ENCODE measurements at places on chromosomes 6 and 20. TPM values are rescaled to one million over a fixed set of nuclear protein-coding genes. Genes with fewer than 3 reads are reported as not detected.

DNA sequence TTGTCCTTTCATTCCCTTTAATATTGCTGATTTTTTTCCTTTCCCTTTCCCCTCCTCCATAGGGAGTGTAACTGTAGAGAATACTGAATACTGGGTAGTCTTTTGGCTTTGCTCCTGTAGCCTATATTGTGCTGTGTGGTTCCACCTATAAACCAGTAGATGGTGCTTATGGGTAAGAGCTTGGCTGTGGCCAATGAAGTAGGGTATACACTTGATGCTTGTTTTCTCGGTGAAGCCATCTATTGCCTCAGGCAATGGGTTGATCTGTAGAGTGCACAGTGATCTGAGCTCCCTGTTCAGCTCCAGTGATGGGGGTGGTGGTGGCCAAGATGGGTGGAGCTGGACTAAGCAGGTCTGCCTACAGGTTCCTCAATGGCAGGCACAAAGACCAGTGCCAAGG lies 203.3 kb upstream of the IMPG1 start:
- DNase-seq: no peak

- no peak for DNase-seq
These were observed 57.4 kb downstream of the PREP start for GRCh38 chr6:105345506-105345905.

DNA sequence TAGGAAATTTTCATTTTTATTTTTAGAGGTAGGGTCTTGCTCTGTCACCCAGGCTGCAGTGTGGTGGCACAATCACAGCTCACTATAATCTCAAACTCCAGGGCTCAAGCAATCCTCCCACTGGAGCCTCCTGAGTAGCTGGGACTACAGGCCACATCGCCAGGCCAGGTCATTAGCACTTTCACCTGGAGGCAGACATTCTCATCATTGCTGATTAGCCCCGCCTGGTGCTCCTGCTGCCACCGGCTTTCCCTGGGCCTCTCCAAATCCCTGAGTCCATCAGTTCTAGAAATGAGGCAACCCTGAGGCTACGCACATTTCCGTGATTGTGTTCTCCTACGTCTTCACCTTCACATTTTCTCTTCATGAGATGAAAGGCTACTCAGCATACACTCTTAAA lies 607.7 kb upstream of the NRSN1 start:
- no peak for DNase-seq

DNA sequence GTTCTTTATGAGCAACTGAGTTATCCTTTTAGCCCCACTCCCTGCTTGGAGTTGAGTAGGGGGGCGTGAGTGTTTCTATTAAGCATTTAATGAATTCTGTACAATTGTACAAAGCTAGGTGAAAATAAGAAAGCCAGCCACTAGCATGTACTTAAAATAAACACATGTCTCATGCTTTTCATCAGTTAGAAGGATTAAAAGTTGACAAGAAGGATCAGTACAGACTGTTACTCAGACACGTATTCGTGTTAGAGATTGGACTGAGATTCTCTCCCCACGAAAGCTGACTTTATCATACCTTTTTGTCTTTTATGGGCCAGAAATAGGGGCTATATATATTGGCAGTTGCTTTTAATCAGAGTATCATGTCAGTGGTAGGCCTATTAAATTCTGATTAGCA lies 1.7 kb downstream of the HSF2 start:
- no peak for DNase-seq

DNA sequence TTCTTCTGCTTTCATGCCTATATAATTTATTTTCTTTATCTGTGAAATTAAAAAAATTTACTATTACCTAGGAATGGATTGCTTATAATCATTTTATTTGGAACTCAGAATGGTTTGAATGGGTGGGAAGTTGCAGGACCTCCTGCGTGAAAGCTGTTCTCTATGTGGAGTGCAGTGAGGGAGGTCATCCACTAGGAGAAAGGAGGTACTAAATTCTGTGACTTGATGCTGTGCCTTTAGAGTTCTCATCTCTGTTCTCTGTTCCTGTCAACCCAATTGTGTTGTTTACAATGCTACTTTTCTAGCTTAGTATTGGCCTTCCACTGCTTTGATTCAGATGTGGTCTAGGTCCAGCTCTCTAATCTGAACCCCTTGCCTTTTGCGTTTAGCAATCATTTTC lies 65.0 kb upstream of the HIVEP1 start:
- no peak for DNase-seq

GRCh38 chr6:107635057-107635515 lies 145.2 kb downstream of the SOBP start:
- no peak for DNase-seq

DNA sequence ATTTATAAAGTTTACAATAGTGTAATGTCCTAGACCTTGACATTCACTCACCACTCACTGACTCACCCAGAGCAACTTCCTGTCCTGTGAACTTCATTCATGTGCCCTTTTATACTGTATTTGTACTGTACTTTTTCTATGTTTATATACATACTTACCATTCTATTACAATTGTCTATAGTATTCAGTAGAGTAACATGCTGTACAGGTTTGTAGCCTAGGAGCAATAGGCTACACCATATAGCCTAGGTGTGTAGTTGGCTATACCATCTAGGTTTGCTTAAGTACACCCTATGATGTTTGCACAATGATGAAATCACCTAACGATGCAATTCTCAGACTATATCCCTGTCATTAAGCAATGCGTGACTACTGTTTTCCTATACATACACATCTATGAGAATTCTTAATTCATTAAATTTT lies 17.5 kb downstream of the EDEM2 start:
- DNase-seq: no peak

- no peak for DNase-seq
These were observed 42.0 kb downstream of the ADGRB3 start for GRCh38 chr6:68677058-68677457.

- DNase-seq: no peak
These were observed 607.1 kb downstream of the COL12A1 start for GRCh38 chr6:74598462-74599393.

GRCh38 chr20:38863024-38863851 lies 57.7 kb downstream of the PPP1R16B start:
- no peak for DNase-seq

- DNase-seq: peak; percentile 85
These were observed 2.2 kb upstream of the APMAP start for GRCh38 chr20:24994470-24995368.

DNA sequence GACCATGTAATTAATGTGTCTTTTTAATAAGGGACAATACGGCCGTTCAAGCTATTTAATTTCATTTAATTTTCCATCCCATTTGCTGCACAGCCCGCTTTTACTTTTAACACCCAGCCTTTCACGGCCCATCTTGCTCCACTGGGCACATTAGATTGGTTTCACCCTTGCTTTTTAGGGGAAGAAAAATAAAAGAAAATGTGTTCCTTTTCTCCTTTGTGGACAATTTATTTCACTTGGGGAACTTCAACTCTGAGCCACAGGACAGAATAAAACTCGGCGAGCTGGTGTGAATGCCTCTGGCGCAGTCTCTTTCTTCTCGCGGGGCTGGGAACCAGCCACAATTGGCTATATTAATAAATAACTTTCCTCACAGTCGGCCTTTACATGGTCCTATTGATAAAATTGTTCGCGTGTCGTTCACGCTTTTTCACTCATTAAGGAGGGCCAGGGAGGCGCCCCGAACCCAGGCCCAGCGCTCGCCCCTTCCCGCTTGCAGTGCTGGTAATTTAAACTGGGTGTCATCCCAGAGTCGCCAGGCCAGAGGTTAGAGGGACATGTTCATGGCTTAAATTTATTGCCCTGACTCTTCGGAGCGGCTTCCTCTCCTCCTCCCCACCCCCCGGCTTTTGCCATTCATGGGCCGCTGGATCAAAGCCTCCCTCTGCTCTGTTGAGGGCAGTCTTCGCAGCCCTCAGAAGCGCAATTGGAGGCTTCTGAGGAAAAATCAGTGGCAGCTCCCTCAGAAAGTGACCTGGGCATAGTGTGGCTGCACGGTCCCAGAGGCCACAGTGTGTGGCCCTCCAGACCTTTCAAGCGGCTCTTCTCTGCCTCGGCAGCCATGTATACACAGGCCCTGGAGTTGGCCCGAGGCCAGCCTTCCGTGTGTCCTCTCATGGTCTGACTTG lies 2.2 kb upstream of the PRDM13 start:
- DNase-seq: no peak

The SLC35D3 gene
- total RNA-seq: not detected

The C6orf136 gene
- 27.4 TPM for total RNA-seq

The HLA-B gene
- 1,532 TPM for total RNA-seq

The RAET1L gene
- total RNA-seq: 3.3 TPM

The ARFGEF3 gene
- total RNA-seq: 7.8 TPM

All from kidney (tissue), 22 donors.